ENCODE measurements at places on chromosomes 12 and 14.
A peak's percentile ranks its signal among the peaks of the same experiment; 100 is the strongest.

GRCh38 chr12:75329918-75330826 lies at the start of gene CAPS2:
TSS of gene CAPS2 (minus strand) at chr12:75330324. CDS start at chr12:75326498, 3,826 bp downstream.
- peak; percentile 21 for DNase-seq

- no peak for DNase-seq
Measured at GRCh38 chr12:114213055-114213581, 192.8 kb downstream of the TBX5 start.

- no peak for DNase-seq
Measured at GRCh38 chr12:58541300-58541690, 379.0 kb downstream of the LRIG3 start.

- no peak for DNase-seq
Measured at GRCh38 chr12:113071135-113072112, 14.9 kb downstream of the DTX1 start.

- DNase-seq: no peak
Measured at GRCh38 chr12:110699591-110700445, 10.9 kb upstream of the HVCN1 start.

- no peak for DNase-seq
Measured at GRCh38 chr12:92472201-92472600, 230.6 kb upstream of the PLEKHG7 start.

DNA sequence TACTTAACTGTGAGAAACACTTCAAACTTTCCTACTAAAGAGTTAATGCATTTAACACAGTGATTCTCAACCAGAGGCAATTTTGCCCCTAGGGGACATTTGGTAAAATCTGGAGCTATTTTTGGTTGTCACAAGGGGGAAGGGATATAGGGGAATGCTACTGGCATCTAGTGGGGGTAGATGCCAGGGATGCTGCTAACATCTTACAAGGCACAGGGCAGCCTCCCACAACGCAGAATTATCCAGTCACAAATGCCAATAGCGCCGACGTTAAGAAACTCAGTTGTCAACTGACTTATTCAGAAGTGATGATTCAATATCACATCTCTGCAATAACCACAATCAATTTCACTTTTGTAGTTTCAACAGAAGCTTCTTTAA lies 2.0 kb downstream of the EEA1 start:
- DNase-seq: no peak

- no peak for DNase-seq
Measured at GRCh38 chr12:106329231-106329982, 26.9 kb downstream of the TCP11L2 start.

- DNase-seq: no peak
Measured at GRCh38 chr12:130752692-130753230, 36.7 kb upstream of the RIMBP2 start.

GRCh38 chr12:56128670-56129205 lies 671 bp downstream of the ESYT1 start:
- DNase-seq: no peak

- DNase-seq: no peak
Measured at GRCh38 chr12:98916106-98916505, 271.0 kb downstream of the APAF1 start.

All from activated CD4-positive, alpha-beta T cell treated with anti-CD3 and anti-CD28 coated beads for 1 hour (primary cell).